HFFc6 (cell line): ENCODE measurements at places on chromosomes 6 and 20. TPM values are rescaled to one million over a fixed set of nuclear protein-coding genes. Genes with fewer than 3 reads are reported as not detected.

The BCAS4 gene
- total RNA-seq, result 18.5 to 23.8 TPM (median 21.4 TPM) in 3 replicates

- DNase-seq, result no peak
- no peaks in the 10 kb centered on the region for H3K36me3 ChIP-seq
- H3K4me3 ChIP-seq, result no peak overlapping the region
- H3K4me1 ChIP-seq, result no peaks in the 10 kb centered on the region
- H3K27ac ChIP-seq, result no peak overlapping the region
Observed at GRCh38 chr6:131646249-131646670, 9.2 kb downstream of the ENPP3 start.

The KIF25 gene
- not detected in 3 replicates for total RNA-seq

DNA sequence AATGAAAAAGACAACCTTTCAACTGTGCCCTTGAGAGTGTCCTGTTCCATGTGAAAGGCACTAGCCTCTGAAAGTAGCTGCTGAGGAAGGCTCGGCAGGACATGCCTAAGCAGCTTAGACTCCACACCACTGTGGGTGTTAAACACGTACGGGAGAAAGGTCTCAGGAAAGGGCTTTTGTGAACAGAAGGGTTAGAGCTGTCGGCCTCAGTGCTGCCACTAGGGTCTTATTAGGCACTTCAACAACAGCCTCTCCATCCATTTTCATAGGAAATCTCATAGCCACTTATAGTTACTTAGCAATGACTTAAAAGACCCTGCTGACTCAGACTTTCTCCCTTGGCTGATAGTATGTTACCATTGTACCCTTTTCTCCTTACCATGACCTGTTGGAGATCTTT lies 662.8 kb downstream of the TBC1D32 start:
- H3K4me1 ChIP-seq, result no peaks in the 10 kb centered on the region
- H3K27me3 ChIP-seq, result no peaks in the 10 kb centered on the region
- H3K27ac ChIP-seq, result no peak overlapping the region
- no peaks in the 10 kb centered on the region; the same call in 1 of the 2 replicates for H3K36me3 ChIP-seq

GRCh38 chr20:38414769-38415450 lies 20.2 kb downstream of the SNHG17 start:
- DNase-seq, result no peak
- H3K27ac ChIP-seq, result no peak overlapping the region
- no peaks in the 10 kb centered on the region for H3K27me3 ChIP-seq
- H3K4me3 ChIP-seq, result no peak overlapping the region
- peaks cover 35% of the 10 kb centered on the region for H3K36me3 ChIP-seq
- peaks cover 15% of the 10 kb centered on the region for H3K4me1 ChIP-seq

DNA sequence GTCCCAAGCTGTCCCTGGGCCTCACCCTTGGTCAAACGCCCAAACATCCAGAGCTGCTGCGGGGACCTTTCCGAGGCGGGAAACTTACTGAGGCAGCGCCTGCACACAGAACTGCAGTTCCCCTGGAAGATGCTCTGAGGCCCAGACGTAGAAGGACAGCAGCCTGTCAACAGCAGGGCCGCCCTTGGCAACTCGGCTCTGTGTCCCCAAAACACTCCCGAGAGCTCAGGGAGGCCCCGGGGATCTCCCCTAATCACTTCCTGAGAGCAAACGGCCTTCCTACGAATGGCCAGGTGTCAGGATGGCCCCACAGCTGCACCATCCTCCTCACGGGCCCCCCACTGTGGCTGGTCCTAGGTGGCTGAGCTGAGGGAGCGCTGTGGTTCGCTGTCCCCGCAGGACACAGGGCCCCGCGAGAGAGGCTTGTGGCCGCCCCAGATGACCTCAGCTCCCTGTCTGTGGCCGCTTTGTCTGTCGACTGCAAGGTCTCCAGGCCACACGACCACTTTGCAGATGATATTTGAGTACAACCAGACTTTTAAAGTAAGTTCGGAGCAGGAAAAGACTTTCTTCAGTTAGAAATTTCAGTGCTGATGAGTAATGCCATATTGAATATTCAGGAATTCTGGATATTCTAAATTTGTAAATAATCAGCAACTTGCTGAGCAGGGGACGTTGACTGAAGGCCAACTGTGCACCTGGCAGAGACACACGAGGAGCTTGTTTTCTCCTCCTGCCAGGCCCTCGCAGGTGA lies 46.0 kb downstream of the DLL1 start:
- no peak overlapping the region for H3K4me3 ChIP-seq
- H3K27me3 ChIP-seq, result peaks cover 17% of the 10 kb centered on the region
- no peaks in the 10 kb centered on the region for H3K4me1 ChIP-seq
- H3K36me3 ChIP-seq, result no peaks in the 10 kb centered on the region

DNA sequence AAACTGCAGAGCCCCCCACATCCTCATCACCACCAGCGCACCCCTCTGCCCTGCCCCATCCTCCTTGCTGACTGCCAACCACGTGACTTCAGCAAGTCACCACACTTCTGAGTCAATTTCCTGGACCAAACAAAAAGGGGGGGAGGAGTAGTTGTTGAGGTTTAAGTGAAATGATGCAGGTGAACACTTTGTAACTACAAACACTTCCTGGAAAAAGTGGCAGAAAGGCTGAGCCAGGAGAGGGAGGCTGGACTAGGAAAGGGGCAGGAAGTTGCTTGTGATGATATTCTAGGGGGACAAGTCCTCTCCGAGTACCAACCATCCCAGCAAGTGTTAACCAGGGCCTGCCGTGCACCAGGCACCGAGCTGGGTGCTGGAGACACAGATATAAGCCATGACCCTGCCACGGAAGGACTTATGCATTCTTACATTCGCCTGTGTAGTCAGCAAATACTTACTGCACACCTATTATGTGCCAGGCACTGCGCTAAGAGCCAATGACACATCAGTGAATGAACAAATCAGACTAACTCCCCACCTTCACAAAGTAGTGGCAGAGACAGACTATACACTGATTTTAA lies 67.3 kb downstream of the PREX1 start:
- H3K27ac ChIP-seq, result no peak overlapping the region
- H3K4me3 ChIP-seq, result no peak overlapping the region
- no peak for DNase-seq
- H3K27me3 ChIP-seq, result peaks cover 13% of the 10 kb centered on the region
- H3K36me3 ChIP-seq, result no peaks in the 10 kb centered on the region

- no peak overlapping the region for H3K4me3 ChIP-seq
- H3K4me1 ChIP-seq, result no peaks in the 10 kb centered on the region
- no peaks in the 10 kb centered on the region for H3K27me3 ChIP-seq
- no peak for DNase-seq
- H3K36me3 ChIP-seq, result no peaks in the 10 kb centered on the region
Observed at GRCh38 chr6:93177918-93178317, 241.4 kb downstream of the EPHA7 start.

- peaks cover 5% of the 10 kb centered on the region for H3K27me3 ChIP-seq
- peak overlapping the region; percentile 51; the same call in 1 of the 2 replicates for H3K27ac ChIP-seq
- H3K36me3 ChIP-seq, result peaks cover 39% of the 10 kb centered on the region
- DNase-seq, result no peak
- H3K4me3 ChIP-seq, result no peak overlapping the region
Observed at GRCh38 chr6:150878347-150879213, 13.1 kb downstream of the MTHFD1L start.

GRCh38 chr6:34312259-34312658 lies 63.5 kb upstream of the SMIM29 start:
- no peaks in the 10 kb centered on the region; the same call in none of the 2 replicates for H3K27me3 ChIP-seq
- H3K36me3 ChIP-seq, result no peaks in the 10 kb centered on the region
- no peaks in the 10 kb centered on the region; the same call in 1 of the 2 replicates for H3K4me1 ChIP-seq
- no peak for DNase-seq
- no peak overlapping the region for H3K27ac ChIP-seq

The SLC44A4 gene
- total RNA-seq, result not detected in 3 replicates

The E2F1 gene
- total RNA-seq, result 10.4 to 21.1 TPM (median 20.0 TPM) in 3 replicates

DNA sequence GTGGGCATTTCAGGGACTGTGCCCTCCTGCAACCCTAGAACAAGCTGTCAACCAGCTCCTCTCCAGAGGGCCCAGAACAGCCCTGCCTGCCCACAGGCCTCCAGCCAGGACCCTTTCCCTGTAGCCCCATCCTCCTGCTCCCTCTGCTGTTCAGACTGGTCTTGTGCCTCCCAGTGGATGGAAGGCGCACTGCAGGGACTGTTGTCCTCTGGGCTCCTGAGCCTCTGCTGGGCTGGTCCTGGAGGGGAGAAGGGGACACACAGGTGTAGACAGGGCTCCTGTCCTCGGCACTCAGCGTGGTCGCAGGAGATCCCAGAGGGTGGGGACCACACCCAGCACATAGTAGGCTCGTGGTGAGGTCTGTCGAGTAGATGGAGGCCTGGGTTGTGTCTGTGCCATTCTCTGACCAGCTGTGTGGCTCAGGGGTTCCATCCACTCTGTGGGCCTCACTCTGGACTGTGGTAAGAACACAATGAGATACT lies 11.5 kb downstream of the ITPR3 start:
- H3K4me1 ChIP-seq, result peaks cover 45% of the 10 kb centered on the region
- peaks cover 7% of the 10 kb centered on the region for H3K36me3 ChIP-seq
- peak overlapping the region; percentile 80 for H3K4me3 ChIP-seq
- H3K27me3 ChIP-seq, result no peaks in the 10 kb centered on the region; the same call in 1 of the 2 replicates

DNA sequence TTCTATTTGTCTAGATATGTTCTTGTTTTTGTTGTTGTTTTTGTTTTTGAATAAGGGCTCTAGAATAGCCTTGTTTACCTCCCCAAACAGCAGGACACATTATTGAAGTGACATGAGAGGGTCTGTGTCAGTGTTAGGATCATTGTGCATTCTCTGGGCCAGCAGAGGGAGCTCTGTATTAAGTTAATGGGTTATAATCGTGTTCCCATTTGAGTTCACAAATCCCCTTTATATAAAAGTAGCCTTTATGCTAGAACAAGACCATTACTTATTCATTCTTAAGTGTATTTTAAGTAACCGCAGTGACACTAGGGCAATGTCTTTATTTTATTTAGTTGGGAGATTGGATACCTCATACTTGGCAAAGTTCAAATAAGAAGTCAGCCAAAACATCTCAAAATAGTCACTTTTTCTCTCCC lies 44.8 kb downstream of the STK4 start:
- H3K27ac ChIP-seq, result peak overlapping the region; percentile 82
- peak; percentile 69 for DNase-seq
- H3K27me3 ChIP-seq, result no peaks in the 10 kb centered on the region; the same call in none of the 2 replicates
- H3K36me3 ChIP-seq, result peaks cover 34% of the 10 kb centered on the region

- H3K27ac ChIP-seq, result peak overlapping the region; percentile 86
- no peaks in the 10 kb centered on the region for H3K27me3 ChIP-seq
- H3K4me1 ChIP-seq, result peaks cover 48% of the 10 kb centered on the region
Observed at GRCh38 chr6:36132246-36132895, 2.1 kb downstream of the MAPK13 start.

DNA sequence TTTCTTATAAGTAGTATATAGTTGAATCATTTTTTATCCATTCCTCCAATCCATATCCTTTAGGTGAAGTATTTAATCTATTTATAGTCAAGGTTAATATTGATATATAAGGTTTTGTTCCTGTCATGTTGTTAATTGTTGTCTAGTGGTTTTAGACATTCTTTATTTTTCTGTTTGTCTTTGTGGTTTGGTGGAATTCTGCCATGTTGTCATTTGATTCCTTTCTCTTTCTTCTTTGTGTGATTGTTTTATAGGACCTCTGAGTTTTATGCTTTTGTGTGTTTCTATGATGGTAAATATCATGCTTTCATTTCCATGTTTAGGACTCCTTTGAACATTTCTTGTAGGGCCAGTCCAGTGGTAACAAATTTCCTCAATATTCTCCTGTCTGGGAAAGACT lies 450.3 kb upstream of the BTBD3 start:
- no peak overlapping the region for H3K27ac ChIP-seq
- no peaks in the 10 kb centered on the region for H3K4me1 ChIP-seq
- H3K36me3 ChIP-seq, result no peaks in the 10 kb centered on the region
- no peak for DNase-seq
- H3K4me3 ChIP-seq, result no peak overlapping the region

The PRDM13 gene
- total RNA-seq, result not detected in 3 replicates

GRCh38 chr6:141540207-141540606 lies 592.5 kb upstream of the GJE1 start:
- no peaks in the 10 kb centered on the region; the same call in 1 of the 2 replicates for H3K27me3 ChIP-seq
- no peak overlapping the region for H3K27ac ChIP-seq
- H3K36me3 ChIP-seq, result no peaks in the 10 kb centered on the region
- no peak for DNase-seq
- H3K4me3 ChIP-seq, result no peak overlapping the region
